ENCODE measurements at places on chromosomes 4 and X.

DNA sequence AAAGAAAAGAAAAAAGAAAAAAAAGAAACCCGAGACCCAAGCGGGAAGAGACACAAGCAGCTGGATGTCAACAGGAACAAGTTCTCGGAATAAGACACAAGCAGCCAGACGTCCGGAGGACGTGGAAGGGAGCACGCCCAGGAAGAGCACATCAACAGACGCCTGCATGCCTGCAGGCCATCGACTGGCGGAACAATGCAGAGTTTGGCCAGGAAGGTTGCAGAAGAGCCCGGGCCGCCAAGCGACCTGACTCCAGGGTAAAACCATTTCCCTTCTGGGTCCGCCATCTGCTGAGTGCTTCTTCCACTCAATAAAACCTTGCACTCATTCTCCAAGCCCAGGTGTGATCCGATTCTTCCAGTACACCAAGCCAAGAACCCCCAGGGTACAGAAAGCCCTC lies 95.6 kb upstream of the PRR32 start:
- DNase-seq = no peak

GRCh38 chrX:44253575-44253942 lies 89.9 kb downstream of the EFHC2 start:
- DNase-seq = no peak

- DNase-seq = no peak
These were observed 54.4 kb upstream of the KLF3 start for GRCh38 chr4:38609614-38610013.

DNA sequence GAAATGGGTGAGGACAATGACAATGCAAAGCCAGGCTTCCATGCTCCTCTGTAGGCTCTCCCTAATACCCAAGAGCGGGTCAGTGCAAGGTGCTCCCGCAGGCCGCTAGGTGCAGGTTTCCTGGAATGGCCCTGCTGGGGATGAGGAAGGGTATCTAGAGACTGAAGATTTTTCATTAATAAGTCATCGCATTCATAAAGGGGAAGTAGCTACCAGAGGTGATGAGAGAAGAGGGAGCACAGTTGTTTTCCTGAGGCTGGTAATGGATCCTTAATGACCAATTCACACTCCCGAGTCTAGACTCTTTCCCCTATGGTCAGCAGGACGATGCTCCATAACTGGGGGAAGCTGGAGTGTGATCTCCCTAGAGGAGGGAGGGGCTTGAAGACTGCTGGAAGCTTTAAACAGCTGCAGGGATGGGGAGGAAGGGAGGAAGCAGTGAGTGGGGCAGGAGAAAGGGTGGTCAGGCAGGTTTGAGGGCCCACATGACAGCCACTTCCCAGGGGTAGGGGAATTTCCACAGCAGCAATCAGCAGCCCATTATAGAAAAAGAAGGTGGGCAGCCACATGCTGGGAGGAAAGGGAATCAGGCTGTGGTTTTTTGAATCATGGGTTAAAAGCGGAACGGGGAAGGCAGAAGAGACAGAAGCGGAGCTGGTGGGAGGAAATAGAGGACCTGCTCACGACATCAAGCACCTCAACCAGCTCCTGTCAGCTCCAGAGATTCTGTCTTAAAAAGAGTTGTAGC lies 10.2 kb upstream of the ATP6AP2 start:
- DNase-seq = no peak

DNA sequence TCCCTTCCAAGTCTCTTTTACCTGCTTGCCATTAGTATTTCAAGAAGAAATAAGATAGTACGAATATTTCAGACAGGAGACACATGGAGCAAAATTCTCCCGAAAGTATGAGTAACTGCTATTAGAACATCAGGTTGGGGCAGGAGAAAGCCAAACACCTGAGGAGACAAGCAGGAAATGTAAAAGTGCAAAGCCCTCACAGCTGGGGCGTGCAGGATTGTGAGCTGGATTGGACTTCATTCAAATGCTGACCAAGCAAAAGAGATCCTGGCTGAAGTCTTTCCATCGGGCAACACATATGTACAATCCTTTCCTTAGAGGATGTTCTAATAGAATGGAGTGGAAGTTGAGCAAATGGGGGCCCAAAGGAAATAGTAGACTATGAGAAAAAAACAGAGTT lies 76.8 kb downstream of the DTHD1 start:
- DNase-seq = no peak

- DNase-seq = no peak
These were observed 47.8 kb upstream of the LEF1 start for GRCh38 chr4:108216510-108216909.

GRCh38 chrX:130330706-130331105 lies 9.0 kb upstream of the SLC25A14 start:
- peak; percentile 51 for DNase-seq

GRCh38 chr4:69060651-69061308 lies 35.5 kb upstream of the UGT2B7 start:
- no peak for DNase-seq

GRCh38 chr4:120052856-120053255 lies 13.8 kb downstream of the MAD2L1 start:
- peak; percentile 75 for DNase-seq

DNA sequence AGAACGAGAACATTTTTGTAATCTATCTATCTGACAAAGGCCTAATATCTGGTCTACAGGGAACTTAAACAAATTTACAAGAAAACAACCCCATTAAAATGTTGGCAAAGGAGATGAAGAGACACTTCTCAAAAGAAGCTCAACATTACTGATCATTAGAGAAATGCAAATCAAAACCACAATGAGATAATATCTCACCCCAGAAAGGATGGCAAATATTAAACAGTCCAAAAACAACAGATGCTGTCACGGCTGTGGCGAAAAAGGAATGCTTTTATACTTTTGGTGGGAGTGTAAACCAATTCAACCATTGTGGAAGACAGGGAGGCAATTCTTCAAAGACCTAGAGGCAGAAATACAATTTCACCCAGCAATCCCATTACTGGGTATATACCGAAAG lies 2284.8 kb downstream of the ARAP2 start:
- DNase-seq = no peak

GRCh38 chr4:71209161-71209560 lies 129.7 kb upstream of the SLC4A4 start:
- DNase-seq = no peak

- no peak for DNase-seq
These were observed 137.2 kb downstream of the GUCY2F start for GRCh38 chrX:109344678-109345077.

GRCh38 chrX:10519278-10519677 lies 101.1 kb downstream of the MID1 start:
- DNase-seq = no peak

DNA sequence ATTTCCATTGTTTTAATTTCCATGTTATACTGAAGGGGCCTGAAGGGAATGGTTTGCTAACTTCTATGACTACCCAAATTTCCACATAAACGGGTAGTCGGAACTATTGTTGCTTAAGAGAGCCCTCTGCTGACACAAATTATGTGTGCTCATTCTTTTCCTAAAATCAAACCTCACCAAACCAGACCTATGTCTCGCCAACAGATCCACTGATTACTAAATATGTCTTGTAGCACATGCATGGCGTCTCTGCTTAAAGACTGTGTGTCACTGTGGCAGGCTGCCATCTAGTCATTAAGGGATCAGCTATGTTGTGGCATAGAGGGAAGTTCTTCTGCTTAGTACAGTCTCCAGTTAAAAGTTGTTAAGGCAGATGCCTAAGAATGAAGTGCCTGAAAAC lies 25.1 kb downstream of the PIR start:
- DNase-seq = no peak

- no peak for DNase-seq
These were observed 143.5 kb downstream of the QDPR start for GRCh38 chr4:17368408-17368807.

DNA sequence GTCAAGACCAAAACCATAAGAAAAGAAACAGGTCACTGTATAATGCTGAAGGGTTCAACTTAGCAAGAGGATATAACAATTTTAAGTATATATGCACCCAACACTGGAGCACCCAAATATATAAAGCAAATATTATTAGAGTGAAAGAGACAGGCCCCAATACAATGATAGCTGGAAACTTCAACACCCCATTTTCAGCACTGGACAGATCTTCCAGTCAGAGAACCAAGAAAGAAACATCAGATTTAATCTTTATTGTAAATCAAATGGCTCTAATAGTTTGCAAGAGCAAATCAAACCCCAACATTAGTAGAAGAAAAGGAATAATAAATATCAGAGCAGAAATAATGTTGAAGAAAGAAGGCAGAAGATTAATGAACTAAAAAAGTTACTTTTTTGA lies 36.2 kb downstream of the MAGED4 start:
- DNase-seq = no peak

GRCh38 chrX:153450114-153450948 lies 4.5 kb upstream of the TREX2 start:
- no peak for DNase-seq

GRCh38 chr4:28490669-28491068 lies 1630.0 kb downstream of the STIM2 start:
- DNase-seq = no peak

DNA sequence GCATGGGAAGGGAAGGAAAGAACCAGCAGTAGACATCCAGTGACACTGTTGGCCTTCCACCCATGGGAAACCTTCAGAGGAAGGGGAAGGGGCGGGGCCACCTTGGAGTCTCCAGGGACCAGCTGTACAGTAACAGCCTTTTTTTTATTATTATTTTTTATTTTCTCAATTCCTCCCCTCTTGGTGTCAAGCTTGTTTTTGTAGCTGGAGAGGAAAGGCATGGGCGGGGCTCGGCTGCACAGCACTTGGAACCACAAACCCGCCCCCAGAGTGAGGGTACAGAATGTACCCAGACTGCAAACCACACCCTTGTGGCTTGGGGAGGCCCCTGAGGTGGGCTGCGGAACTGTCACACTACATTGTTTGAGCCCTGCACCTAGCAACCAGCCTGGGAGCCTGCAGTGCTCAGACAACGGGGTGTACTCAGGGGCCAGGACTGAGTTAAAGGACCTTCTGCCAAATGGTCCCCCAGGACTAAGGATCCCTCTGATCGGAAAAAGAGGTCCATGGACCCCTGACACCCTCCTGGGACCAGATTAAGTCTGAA lies 45.7 kb downstream of the PRPS1 start:
- peak; percentile 90 for DNase-seq

DNA sequence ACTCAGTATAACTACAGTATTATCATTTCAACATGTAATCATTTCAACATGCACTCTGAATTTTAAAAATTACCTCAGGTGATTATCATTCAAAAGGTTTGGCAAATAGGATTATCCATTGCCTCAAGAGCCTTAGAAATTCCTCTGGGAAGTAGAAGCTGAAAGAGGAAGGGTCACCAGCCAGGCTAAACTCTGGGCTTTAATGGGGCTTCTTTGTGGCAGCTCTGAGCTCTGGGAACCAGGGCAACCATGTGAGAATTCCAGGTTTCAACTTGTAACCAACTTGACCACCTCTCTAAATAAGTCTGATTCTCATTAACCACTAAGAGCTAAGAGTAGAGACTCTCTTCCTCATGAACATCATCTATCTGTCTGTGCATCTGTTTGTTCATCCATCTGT lies 117.2 kb upstream of the MED14 start:
- no peak for DNase-seq

GRCh38 chr4:22019676-22020075 lies 71.1 kb upstream of the KCNIP4 start:
- DNase-seq = no peak

GRCh38 chrX:149515954-149516602 lies 11.0 kb upstream of the IDS start:
- no peak for DNase-seq

DNA sequence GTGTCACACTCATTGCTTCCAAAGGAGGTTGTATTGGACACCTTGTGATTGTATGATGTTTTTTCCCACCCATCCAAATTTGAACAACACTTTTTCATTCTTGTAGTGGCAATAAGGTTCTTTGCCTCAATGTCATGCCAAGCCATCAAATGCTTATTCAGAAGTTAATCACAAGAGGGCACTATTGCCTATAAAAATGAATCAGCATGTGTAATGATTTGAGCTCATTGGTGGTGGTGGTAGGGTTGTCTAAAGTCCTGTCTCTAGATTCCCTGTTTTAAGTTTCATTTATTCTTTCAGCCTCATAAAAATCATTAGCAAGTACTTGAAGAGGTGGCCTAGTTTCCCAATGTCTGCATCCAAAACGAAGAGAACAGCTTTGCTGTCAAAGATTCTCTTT lies 37.0 kb downstream of the IRS4 start:
- DNase-seq = no peak

- DNase-seq = no peak
These were observed 138.9 kb downstream of the NPNT start for GRCh38 chr4:106034220-106034619.

DNA sequence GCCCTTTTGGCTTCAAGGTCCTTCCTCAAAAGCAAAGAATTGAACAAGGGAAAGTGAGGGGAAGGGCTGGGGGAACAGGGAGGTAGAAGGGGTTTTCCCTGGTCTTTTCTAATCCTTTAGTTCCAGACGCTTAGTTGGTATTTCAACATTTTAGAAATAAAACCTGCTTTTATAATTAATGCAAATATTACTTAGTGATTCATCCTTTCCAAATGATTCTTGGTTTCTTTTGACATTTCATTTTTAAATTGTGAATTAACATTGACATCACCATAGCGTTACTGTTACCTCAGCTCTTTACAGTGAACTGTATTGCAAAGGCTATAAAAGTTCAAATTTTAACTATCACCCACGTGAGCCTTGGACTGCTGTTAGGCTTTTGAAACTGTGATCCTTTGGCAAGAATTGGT lies 20.9 kb downstream of the NFKB1 start:
- DNase-seq = no peak

DNA sequence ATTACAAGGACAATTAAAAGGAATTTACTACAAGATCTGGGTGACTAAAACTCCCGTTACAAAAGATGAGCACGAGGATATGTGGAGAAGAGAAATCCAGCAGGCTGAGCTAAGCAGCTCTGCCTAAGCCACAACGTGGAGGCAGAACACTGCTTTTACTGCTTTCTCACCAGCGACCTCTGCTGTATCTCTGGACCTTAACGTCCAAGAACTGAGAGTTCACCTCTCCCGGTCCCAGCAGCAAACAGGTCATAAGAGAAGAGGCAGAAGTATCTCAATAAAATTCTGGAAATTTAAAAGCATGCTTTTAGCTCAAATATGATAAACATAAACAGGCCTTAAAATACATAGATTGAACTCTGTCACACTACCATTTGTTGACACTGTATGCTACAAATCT lies 81.0 kb downstream of the ADGRA3 start:
- DNase-seq = no peak

- DNase-seq = no peak
These were observed 73.1 kb downstream of the FBXO8 start for GRCh38 chr4:174210354-174210753.

GRCh38 chrX:83759872-83760271 lies 101.1 kb upstream of the CYLC1 start:
- DNase-seq = no peak

GRCh38 chr4:37603070-37603468 lies 83.1 kb downstream of the RELL1 start:
- DNase-seq = peak; percentile 81

Data from left cardiac atrium (tissue), 4 donors.